ENCODE measurements at places on chromosomes 12 and 14.

DNA sequence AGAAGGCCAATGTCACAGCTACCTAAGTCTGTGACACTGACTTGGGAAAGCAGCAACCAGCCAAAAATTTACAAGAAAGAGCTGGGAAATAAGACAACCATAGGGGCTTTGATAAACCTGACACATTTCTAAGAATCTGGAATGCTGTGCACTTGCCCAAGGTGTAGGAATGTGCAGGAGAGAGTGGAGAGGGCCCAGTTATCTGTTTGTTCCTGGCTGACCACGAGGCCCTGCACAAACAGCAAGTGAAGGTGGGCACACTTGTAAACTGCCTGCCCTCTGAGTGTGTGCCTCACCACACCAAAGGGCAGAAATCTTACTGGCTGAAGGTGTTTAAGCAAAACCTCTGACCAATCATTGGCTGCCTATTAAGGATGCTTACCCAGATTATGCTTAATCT, 27.3 kb downstream of the DLK1 start:
- no peak for DNase-seq

DNA sequence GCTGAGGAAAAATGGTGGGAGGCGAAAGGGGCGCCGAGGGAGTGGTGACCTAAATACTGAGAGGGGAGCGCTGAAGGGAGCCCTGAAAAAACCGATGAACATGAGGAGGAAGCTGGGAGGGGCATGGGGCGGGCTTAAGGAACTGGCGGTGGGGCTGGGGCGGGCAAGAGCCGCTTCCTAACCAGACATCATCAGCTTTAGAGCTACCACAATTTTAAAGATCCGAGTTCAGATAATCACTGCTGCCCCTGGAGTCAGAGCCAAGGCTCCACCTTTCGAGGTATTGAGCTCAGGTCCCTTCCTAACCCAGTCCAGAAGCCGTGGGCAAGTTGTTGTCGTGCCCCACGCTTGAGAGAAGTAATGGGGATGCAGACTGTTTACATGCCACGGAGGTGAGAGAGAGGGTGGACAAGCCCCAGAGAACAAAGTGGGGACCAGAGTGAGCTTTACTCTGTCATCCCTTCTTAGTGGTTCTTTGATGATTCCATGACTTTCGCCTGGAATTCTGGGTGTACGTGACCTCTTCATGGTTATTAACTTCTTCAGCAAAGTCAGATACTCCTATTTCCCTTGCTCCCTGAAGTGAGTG, 393 bp downstream of the ORMDL2 start:
- DNase-seq = no peak

DNA sequence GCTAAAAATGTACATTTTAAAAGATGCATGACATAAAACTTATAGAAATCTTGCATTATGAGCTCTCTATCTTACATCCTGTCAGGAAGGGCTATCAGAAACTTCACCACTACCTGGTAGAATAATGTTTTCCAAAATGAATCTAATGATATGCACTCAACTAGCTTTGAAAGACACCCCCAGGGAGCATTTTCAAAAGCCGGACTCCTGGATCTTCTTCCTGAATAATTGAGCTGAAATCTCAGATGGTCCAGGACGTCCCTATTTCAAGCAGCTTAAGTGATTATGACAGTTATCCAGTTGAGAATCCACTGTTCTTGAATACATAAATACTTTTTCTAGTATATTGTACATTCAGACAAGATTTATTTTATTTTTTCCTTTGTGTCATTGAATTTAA, 200.6 kb upstream of the MGAT4C start:
- DNase-seq = no peak

DNA sequence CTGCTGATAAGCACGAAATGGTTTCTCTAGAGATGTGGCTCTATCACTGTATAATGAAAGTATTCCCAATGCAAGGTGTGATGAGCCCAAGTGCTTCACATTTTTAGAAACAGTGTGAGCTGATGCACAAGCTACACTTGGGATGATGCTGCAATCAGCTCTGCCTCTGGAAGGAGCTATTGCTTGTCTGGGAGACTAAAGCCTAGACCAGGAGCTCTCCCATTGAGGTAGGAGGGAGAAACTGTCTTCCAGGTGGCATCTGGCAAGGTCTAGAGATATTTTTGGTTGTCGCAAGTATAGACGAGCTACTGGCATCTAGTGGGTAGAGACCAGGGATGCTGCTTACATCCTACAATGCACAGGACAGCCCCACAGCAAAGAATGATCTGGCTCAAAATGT, 42.0 kb downstream of the HECTD4 start:
- DNase-seq = no peak

GRCh38 chr14:74309125-74310022, 6.6 kb upstream of the ABCD4 start:
- DNase-seq = no peak

DNA sequence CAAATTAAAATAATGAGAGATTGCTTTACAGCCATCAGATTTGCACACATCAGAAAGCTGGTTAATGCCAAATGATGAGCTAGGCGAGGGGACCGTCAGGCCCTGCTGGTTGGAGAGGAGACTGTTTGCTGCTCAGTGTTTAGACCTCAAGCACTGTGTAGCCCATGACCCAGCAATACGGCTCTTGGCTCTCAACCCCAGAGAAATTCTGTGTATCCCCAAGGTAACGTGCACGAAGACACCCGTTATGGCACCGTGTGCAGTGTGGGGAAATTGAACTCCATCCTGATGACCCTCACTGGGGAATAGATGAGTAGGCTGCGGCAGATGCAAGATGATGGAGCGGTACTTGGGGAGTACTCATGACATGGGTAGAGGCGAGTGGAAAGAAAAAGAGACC, 55.7 kb downstream of the EID3 start:
- DNase-seq = no peak

- no peak for DNase-seq
These were observed 14.7 kb downstream of the PRICKLE1 start for GRCh38 chr12:42574851-42575266.

DNA sequence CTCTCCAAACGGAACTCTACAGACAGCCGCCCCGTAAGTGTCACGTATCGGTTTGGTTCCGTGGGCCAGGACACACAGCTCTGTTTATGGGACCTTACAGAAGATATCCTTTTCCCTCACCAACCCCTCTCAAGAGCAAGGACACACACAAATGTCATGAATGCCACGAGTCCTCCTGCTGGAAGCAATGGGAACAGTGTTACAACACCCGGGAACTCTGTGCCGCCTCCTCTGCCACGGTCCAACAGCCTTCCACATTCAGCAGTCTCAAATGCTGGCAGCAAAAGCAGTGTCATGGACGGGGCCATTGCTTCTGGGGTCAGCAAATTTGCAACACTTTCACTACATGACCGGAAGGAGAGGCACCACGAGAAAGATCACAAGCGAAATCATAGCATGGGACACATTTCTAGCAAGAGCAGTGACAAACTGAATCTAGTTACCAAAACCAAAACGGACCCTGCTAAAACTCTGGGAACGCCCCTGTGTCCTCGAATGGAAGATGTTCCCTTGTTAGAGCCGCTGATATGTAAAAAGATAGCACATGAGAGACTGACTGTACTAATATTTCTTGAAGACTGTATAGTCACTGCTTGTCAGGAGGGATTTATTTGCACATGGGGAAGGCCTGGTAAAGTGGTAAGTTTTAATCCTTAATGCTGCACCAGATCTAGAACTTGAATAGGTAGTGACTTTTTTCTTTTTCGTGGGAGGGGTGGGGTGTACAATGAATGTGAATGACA, 69.7 kb downstream of the WDR20 start:
- DNase-seq = no peak

DNA sequence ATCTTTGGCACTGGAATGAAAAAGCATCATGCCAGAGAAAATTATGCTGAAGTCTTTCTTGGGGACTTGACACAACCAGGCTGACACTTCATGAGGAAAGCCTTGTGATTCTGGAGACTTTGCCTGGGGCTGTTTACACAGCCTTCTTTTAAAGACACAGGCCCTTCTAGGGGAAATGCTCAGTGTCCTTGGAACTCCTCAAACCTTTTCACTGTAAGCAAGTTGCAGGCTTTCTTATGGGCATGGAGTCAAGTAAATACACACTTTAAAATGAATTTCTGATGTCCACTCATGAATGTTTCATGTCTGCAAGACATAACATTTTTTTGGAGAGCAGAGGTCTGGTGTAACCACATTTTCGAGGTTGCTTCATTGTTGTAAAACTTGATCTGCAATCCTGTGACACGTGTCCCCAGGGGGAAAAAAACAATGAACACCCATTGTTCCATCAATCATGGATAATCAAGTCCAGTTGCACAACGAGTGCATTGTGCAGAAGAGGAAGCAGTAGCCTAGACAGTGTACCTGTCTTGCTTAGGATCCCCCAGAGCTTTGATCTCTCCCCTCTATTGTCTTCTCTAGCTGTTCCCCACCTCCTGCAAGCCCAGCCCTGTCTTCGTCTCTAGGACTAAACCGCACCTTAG, 155.1 kb upstream of the PRICKLE1 start:
- DNase-seq = no peak

DNA sequence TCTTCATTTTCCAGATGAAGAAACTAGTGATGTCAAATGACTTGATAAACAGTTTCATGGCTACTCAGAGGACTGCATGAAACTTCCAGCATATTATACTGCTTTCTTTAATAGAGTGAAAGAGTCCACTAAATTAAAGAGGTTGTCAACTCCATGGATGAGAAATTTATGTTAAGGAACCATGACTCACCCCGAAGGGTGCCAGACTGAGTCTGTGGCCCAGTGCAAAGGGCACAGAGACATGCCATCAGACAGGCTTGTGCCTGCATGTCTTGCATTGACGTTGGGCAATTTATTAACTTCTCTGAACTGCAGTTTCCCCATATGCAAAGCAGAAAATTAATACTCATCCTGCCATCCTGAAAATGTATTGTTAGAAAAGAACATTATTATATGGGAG, 382.4 kb downstream of the APAF1 start:
- DNase-seq = no peak

- no peak for DNase-seq
These were observed 58.6 kb downstream of the ZFC3H1 start for GRCh38 chr12:71605039-71605438.

DNA sequence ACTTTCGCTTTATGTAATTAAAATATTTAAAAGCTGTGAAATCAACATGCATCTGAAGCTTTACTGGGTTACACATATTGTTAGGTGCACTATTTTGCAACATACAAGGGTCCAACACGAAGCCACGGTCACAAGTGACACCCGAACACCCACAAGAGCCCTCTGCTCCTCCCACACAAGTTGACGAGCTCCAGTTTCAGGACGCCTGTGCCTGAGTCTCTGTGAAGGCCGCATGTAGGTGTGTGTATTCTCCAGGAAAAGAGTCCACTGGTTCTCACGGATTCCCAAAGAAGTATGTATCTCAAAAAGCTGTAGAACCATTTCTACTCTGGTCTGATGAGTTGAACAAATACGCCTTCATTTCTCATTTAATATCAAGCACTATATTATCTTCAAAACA, 12.0 kb downstream of the SLC15A4 start:
- DNase-seq = no peak

DNA sequence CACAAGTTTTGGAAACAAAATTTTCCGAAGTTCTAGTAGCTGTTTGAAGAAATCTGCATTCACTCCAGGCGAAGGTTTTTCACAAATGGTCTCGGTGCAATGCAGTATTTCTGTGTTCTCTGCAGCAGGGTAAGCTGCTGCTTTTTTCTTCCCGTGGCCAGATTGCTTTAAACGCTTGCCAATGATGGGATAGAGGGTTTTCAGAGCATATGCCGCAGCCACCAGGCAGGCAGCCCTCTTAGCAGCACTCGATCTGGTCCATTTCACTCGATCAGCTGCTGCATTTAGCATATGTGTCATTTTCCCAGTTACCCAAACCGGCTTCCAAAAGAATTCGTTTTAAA, 315 bp downstream of the ABCD2 start:
- no peak for DNase-seq

- no peak for DNase-seq
These were observed 224.5 kb downstream of the VRK1 start for GRCh38 chr14:97021571-97022168.
